ENCODE measurements at places on chromosomes 3 and 15. TPM values are rescaled to one million over a fixed set of nuclear protein-coding genes. Genes with fewer than 3 reads are reported as not detected.

- H3K27me3 ChIP-seq = no peaks in the 10 kb centered on the region
- no peak for DNase-seq
- H3K4me3 ChIP-seq = no peak overlapping the region
- peaks cover 47% of the 10 kb centered on the region for H3K4me1 ChIP-seq
Measured at GRCh38 chr3:186998937-186999368, 68.6 kb downstream of the ST6GAL1 start.

- H3K27me3 ChIP-seq = no peaks in the 10 kb centered on the region
- no peak overlapping the region for H3K27ac ChIP-seq
- no peaks in the 10 kb centered on the region for H3K4me1 ChIP-seq
- no peak overlapping the region for H3K4me3 ChIP-seq
- no peaks in the 10 kb centered on the region for H3K36me3 ChIP-seq
Measured at GRCh38 chr3:54760201-54760600, 167.7 kb downstream of the LRTM1 start.

- no peak for DNase-seq
- H3K27me3 ChIP-seq = no peaks in the 10 kb centered on the region
Measured at GRCh38 chr3:84510007-84510406, 448.8 kb upstream of the CADM2 start.

DNA sequence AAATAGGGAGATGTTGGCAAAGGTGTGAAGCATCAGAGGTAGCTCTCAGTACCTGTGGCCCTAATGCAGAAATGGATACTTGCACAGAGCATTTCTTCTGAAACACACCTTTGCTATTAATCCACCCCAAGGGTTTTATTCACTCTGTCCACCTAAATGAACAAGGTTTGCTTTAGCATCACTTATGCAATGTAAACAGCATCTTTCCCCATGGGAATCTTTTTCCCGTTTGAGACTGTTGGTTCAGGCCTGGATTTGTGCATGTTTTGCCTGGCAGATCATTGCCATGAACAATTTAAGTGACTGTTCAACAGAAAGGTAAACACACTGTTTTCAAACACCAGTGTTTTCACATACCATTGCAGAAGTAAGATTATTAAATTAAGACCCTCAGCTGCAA lies 508.3 kb downstream of the SOX2 start:
- no peak for DNase-seq
- no peaks in the 10 kb centered on the region for H3K4me1 ChIP-seq
- no peak overlapping the region for H3K4me3 ChIP-seq
- H3K36me3 ChIP-seq = no peaks in the 10 kb centered on the region
- no peak overlapping the region for H3K27ac ChIP-seq

DNA sequence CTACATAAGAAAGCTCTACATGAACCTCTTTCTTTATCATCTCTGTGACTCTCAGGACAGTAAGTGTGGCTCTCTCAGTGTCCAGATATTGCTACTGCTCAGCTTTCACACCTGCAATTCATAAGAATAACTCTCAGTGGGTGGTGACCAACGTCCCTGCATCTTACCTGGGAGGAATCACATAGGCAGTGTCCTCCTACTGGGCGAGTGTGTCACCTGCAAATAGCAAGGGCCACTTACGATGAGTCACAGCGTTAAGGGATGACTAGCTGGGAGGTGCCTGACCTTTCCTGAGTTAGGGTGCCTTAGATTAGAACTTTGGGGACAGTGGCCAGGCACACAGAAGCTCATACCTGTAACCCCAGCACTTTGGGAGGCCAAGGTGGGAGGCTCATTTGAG lies 90.8 kb upstream of the C3orf80 start:
- DNase-seq = no peak
- no peak overlapping the region for H3K4me3 ChIP-seq
- no peaks in the 10 kb centered on the region for H3K36me3 ChIP-seq
- H3K27ac ChIP-seq = no peak overlapping the region

Gene STOML1
- total RNA-seq = 12.8 TPM

Gene FGF12
- not detected for total RNA-seq

DNA sequence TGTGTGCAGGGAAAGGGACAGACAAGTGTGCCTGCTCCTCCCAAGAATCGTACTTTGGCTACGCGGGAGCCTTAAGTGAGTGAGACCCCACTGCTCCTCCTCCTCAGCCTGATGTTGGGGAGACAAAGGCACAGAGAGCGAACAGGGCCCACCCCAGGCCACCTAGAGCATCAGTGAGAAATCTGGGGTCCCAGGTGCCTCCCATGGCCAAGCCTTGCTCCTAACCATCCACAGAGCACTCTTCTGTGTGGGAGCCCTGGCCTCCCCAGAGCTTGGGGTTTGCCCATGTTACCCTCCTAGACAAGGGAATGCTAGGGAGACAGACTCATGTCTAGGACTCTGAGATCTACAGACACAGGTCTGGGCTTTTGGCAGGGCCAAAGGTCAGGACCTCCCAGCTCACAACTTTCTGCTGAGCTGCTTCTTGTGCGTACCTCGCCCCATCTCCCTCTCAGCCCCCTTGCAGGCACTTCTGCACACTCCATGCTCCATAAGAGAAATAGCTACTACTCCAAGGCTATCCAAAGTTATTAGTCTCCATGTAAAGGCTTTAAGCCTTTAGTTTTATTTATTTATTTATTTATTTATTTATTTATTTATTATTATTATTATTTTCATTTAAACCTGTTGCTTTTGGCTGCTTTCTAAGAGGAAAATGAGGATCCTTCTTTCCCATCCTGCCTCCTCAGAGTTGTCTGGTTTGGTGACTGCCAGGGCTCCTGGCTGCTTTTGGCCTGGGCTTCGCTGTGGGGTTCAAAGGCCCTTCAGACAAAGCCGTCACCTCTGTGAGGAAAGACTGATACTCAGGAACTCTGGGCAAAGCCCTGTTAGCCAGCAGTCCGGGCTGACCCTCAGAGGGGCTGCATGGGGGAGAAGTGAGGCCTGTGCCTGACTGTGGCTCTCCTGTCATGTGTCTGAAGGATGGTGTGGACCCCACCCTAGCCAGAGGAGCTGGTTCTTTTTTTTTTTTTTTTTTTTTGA lies 32.8 kb upstream of the TOPBP1 start:
- DNase-seq = no peak
- H3K27ac ChIP-seq = no peak overlapping the region
- no peaks in the 10 kb centered on the region for H3K27me3 ChIP-seq
- no peak overlapping the region for H3K4me3 ChIP-seq
- no peaks in the 10 kb centered on the region for H3K36me3 ChIP-seq
- H3K4me1 ChIP-seq = no peaks in the 10 kb centered on the region

DNA sequence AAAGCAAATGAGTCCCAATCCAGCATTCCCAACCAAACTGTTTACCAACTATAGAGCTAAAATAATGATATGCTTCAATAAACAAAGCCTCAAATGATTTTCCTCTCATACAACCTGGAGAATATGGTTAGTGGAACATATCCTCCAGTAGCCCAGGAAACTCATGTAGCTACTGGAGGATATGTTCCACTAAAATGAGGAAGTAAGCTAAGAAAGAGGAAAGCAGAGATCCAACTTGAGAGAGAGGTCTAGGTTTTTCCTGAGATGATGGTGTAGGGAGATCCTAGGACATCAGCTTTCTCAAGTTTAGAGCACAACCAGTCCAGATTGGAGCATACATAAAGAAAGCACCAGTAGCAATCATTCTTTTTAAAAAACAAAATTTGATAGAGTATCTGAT lies 44.6 kb upstream of the SLC4A7 start:
- H3K27ac ChIP-seq = no peak overlapping the region
- peaks cover 2% of the 10 kb centered on the region for H3K36me3 ChIP-seq
- no peak for DNase-seq

Gene GXYLT2
- total RNA-seq = not detected

Gene ZNF80
- 0.10 TPM for total RNA-seq

- no peak overlapping the region for H3K4me3 ChIP-seq
- no peak for DNase-seq
- H3K36me3 ChIP-seq = no peaks in the 10 kb centered on the region
- no peaks in the 10 kb centered on the region for H3K27me3 ChIP-seq
Measured at GRCh38 chr3:30331519-30331918, 274.9 kb upstream of the TGFBR2 start.

Gene GUCA1C
- not detected for total RNA-seq

- no peak overlapping the region for H3K27ac ChIP-seq
- H3K4me3 ChIP-seq = no peak overlapping the region
- no peaks in the 10 kb centered on the region for H3K4me1 ChIP-seq
Measured at GRCh38 chr3:148379763-148380382, 317.8 kb upstream of the AGTR1 start.

- no peaks in the 10 kb centered on the region for H3K36me3 ChIP-seq
- no peak overlapping the region for H3K27ac ChIP-seq
Measured at GRCh38 chr3:174322789-174323188, 536.3 kb upstream of the NAALADL2 start.

GRCh38 chr15:34609102-34610057 lies 25.9 kb upstream of the GOLGA8B start:
- DNase-seq = peak; percentile 28
- H3K27me3 ChIP-seq = peaks cover 57% of the 10 kb centered on the region
- no peaks in the 10 kb centered on the region for H3K36me3 ChIP-seq
- H3K27ac ChIP-seq = peak overlapping the region; percentile 65
- H3K4me1 ChIP-seq = peaks cover 14% of the 10 kb centered on the region

Gene C3orf70
- total RNA-seq = not detected

DNA sequence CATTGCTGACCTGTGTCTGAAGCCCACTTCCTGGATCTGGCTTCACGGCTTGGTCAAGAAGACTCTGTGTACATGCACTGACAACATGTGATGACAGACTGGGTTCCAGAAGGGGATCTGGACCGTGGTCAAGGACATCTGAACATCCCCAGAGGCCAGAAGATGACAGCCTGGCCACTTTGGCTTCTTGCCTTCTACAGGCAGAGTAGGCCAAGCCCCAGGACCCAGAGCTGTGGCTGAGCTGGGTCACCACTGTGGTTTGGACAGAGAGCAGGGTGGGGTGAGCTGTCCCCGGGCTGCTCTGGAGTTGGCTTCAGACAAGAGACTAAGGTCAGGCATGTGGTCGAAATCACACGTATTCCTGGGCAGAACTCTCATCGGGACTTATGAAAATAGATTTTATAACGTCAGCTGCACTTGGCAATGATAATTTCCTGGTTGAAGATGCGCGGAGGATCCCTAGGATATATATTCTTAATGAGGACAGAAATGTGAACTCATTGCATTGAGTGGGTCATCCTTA lies 114.1 kb upstream of the FRMD4B start:
- no peak overlapping the region for H3K27ac ChIP-seq
- H3K4me1 ChIP-seq = no peaks in the 10 kb centered on the region
- no peaks in the 10 kb centered on the region for H3K27me3 ChIP-seq
- no peak overlapping the region for H3K4me3 ChIP-seq

- peaks cover 51% of the 10 kb centered on the region for H3K36me3 ChIP-seq
- peak overlapping the region; percentile 90 for H3K27ac ChIP-seq
- H3K4me3 ChIP-seq = peak overlapping the region; percentile 53
- peaks cover 97% of the 10 kb centered on the region for H3K4me1 ChIP-seq
- no peaks in the 10 kb centered on the region for H3K27me3 ChIP-seq
Measured at GRCh38 chr15:31358163-31358562, 31.5 kb downstream of the KLF13 start.

DNA sequence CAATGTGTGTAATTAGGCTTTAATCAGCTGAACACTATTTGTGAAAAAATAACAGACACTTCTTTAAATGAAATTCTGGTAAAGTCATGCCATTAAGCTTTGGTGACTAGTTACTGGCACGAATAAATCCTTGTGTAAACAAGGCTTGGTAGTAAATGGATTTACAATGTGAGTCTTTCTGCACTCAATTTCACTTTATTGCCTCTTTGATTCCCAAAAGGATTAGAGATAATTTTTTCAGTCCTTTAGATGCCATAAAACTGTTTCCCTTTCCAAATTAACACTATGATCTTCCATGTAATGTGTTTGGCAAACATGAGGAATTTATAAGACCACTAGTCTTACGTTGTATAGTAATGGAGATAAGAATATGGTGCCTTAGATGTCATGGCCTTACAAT lies 339.5 kb upstream of the DNAJC19 start:
- DNase-seq = no peak
- H3K4me3 ChIP-seq = no peak overlapping the region
- H3K27ac ChIP-seq = no peak overlapping the region
- no peaks in the 10 kb centered on the region for H3K36me3 ChIP-seq

DNA sequence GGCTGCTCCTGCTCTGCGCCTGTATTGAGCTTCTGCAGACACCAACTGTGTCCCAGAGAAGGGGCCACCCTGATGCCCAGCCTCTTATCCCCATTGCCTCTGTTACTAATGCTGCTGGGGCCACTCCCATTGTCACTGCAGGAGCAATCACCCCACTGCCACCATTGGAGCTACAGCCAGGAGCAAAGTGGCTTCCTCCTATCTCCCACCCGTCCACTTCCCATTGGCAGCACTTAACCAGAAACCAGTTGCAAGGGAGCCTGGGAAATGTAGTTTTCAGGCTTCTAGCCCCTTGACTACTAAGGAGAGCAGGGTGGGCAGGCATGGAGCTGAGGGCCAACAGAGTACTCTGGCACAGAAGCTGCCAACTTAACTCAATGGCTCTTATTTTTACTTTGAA lies 55.9 kb upstream of the KLF13 start:
- peaks cover 77% of the 10 kb centered on the region for H3K4me1 ChIP-seq
- H3K4me3 ChIP-seq = no peak overlapping the region
- H3K36me3 ChIP-seq = peaks cover 11% of the 10 kb centered on the region
- DNase-seq = peak; percentile 2
- peak overlapping the region; percentile 25 for H3K27ac ChIP-seq

Gene MEF2A
- total RNA-seq = 24.5 TPM

DNA sequence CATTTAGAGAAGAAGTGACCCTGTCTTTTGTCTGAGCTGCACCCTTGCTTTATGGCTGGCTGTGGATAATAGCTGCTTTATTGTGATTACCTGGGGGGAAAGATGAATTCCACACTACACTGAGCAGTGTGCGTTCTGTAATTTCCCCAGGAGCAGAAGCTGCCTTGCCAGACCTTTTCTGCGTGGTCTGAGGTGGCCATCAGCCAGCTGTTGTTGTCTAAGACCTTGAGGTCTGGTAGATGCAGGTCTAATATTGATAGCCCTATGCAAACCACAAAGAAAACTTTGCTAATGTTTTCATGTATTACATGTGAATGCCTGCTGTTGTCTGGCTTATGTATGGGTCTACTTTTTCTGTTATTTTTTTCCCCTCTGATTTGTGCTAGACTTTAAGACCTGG lies 144.6 kb downstream of the THSD4 start:
- no peak for DNase-seq
- no peak overlapping the region for H3K4me3 ChIP-seq
- H3K36me3 ChIP-seq = no peaks in the 10 kb centered on the region
- peaks cover 2% of the 10 kb centered on the region for H3K27me3 ChIP-seq
- H3K27ac ChIP-seq = no peak overlapping the region
- H3K4me1 ChIP-seq = no peaks in the 10 kb centered on the region

- H3K4me1 ChIP-seq = peaks cover 8% of the 10 kb centered on the region
- DNase-seq = peak; percentile 29
- peaks cover 5% of the 10 kb centered on the region for H3K27me3 ChIP-seq
- H3K27ac ChIP-seq = no peak overlapping the region
- no peaks in the 10 kb centered on the region for H3K36me3 ChIP-seq
Measured at GRCh38 chr3:131794766-131795388, 239.9 kb downstream of the CPNE4 start.

- H3K4me3 ChIP-seq = no peak overlapping the region
- no peak for DNase-seq
- peaks cover 19% of the 10 kb centered on the region for H3K27me3 ChIP-seq
- H3K4me1 ChIP-seq = peaks cover 12% of the 10 kb centered on the region
- H3K27ac ChIP-seq = no peak overlapping the region
- no peaks in the 10 kb centered on the region for H3K36me3 ChIP-seq
Measured at GRCh38 chr15:78570710-78571109, 5.4 kb downstream of the CHRNA5 start.

Measured in activated CD4-positive, alpha-beta T cell treated with anti-CD3 and anti-CD28 coated beads, Interleukin-2, amount 10 ng/mL, durations not matched to agents 7 days and 5 days (primary cell).